Stimulated activated CD8-positive, alpha-beta memory T cell treated with anti-CD3 and anti-CD28 coated beads, Interleukin-2, amount 100 ng/mL, for 1 hour (primary cell): ENCODE measurements at places on chromosomes 12 and 14.

- DNase-seq = no peak
These were observed 1.1 kb downstream of the SMIM10L1 start for GRCh38 chr12:11171969-11172675.

DNA sequence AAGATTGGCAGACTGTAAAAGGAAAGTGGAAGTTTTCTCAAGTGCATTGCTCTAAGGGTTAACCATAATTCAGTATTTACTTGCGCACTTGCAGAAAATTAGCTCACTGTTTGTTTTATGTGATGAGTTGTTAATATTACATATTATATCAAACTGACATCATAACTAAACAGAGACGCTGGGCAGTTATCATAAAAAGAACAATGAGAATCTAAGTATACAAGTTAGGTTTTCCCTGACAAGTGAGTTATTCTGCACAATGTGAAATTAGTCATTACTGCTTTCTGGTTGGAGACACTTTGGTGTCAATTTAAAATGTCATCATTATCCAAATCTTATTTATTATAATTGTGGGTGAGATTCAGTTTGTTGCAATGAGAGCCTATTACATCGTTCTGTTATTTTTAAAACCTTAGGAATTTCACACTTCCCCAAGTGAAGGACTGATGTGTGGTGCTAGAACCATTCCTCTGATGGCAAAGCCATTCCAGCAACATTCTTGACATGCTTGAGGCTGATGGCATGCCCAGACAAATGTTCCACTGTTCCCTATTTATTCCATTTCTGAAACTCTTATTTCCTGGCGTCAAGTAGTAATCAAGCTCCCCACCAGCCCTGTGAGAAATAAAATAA, 90.1 kb upstream of the FLRT2 start:
- DNase-seq = no peak

GRCh38 chr12:24767016-24767415, 181.9 kb downstream of the BCAT1 start:
- DNase-seq = no peak

DNA sequence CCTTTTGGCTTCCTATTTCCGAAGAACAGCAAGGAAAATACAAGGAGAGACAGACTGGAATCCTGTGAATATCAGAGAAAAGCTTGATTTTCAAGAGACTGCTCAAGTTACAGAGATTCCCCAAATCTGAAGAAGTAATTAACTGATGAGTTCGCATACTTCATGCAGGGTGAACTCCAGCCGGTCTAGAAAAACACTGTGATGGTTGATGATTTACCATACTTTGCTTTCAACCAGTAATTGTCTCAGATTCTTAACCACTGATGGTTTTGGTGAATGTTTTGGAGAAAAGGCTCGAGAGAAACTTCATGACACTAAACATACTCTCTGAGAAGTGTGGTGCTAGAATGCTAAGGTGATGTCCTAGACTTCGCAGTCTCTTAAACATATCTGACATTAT, 4.4 kb upstream of the PLXNC1 start:
- DNase-seq = no peak

DNA sequence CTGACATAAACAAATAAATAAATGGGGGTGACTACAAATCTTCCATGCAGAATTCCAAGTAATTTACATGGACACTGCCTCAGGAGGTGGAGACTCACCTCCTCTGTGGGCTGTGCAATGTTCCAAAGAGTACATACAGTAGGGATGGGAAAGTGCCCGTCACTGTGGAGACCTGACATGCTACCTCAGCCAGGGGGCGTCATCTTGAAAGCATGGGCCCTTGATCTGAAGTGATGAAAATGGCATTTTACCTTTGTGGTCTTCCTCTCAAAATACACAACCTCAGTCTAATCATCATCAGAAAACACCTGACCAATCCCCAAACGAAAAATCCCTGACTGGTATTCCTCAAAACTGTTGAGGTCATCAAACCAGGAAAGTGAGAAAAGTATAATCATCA, 48.4 kb downstream of the ANAPC7 start:
- DNase-seq = no peak

DNA sequence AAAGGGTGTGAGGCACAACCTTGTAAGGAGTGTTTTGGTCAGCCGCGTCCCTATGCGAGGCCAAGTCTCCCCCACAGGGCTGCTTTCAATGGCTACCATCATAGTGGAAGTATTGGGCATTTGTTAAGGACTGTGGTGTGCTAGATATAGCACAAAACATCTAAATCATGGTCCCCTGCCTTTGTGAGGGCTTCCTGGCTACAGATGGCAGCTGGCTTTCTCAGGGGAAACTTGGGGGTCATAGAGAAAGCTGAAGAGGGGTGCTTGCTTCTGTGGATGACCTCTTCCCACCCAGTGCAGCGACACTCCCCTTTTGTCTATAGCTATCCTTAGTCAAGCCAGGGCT, 315.8 kb downstream of the ZFP36L1 start:
- DNase-seq = no peak

DNA sequence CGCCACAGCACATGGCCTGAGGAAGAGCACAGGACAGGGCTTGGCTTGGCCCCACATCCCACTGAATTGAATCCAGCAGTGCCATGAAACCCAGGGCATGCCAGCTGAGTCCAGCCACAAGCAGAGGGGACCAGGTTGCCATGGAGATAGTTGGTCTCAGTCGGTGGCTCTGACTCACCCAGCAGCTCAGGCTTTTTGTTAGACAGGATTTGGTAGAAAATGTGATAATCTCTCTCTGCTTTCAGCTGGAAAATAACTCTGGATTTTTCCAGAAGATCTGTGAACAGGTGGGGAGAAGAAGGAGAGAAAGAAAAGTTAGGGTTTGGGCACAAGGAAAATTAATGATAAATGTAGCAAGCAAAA, 4.8 kb downstream of the MYH7 start:
- DNase-seq = no peak

DNA sequence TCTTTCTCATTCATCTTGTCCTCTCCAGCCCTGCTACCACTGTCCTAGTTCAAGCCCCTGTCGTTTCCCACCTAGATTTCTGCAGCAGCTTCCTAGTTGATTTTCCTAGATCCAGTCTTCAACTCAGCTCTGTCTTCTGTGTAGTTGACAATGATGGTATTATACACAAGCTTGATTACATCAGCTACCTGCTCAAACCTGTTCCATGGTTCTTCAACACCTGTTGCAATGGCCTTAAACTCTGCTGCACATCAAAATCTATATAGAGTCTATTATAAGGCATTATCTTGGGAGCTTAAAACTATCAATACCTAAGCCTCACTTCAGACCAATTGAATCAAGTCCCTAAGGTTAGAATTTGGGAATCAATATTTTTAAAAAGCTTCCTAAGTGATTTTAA, 71.7 kb upstream of the PELI2 start:
- no peak for DNase-seq

GRCh38 chr12:46960681-46961080, 118.7 kb upstream of the PCED1B start:
- DNase-seq = no peak
